Cortex of kidney (tissue), 1 donor: ENCODE measurements at places on chromosomes 2 and 18.

DNA sequence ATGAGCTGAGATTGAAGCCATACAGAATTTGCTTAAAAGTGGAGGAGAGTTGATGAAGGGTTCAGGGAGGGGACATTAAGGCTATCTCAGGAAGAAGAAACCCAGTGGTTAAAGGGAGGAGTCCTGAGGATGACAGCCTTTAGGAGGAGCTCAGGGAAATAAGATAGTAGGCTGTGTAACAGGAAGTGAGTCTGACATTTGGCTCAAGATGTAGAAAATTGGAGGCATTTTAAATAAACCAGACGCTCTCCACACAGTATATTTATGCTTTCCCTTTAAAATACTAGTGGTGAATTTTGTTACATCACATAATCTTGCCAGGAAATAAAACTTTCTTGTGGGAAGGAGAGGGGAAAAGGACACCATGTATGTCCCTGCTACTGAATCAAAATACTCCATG, 11.6 kb downstream of the KCNH7 start:
- no peak for DNase-seq

DNA sequence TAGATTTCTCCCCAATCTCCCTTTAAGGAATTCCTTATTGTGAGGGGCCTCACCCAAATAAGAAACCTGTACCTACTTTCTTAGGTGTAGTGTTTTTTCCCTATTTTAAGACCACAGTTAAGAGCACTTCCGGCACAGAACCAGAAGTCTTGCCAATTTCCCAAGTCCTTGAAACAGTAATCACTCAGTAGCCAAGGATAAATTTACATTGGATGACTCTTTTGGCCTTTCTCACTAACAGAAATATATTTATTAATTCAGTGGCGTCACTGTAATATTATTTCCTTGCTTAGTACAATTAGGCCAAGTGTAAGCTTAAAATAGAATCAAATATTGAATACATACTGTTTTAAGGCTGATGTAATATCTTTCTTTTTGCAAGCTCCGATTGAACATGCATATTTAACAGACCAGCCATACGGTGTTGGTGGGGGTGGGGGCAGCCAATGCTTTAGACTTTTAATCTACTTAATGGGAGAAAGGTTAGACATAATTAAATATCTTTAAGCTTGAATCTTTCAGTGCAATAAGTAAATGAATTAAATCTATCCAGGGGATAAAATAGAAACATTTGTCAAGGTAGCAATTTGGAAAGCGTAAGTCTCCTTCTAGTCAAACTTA, 50.8 kb upstream of the ITGA6 start:
- no peak for DNase-seq

DNA sequence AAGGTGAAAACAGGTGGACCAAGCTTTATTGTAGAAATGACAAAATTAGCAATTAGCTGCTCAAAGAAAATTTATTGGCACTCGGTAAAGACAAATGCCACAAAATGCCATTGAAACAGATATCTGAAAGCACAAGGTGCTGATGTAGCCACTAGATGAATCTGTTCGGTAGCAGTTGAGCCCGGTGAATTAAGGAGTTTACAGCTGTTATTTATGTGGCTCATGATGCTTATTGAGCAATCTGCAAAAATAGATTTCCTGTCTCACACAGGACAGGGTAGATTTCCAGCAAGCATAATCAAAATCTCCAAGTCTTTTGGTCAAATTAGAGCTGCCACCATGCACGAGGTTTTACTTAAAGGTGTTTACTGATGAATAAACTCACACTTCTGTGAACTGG, 182.2 kb downstream of the PPP1R1C start:
- DNase-seq: no peak

DNA sequence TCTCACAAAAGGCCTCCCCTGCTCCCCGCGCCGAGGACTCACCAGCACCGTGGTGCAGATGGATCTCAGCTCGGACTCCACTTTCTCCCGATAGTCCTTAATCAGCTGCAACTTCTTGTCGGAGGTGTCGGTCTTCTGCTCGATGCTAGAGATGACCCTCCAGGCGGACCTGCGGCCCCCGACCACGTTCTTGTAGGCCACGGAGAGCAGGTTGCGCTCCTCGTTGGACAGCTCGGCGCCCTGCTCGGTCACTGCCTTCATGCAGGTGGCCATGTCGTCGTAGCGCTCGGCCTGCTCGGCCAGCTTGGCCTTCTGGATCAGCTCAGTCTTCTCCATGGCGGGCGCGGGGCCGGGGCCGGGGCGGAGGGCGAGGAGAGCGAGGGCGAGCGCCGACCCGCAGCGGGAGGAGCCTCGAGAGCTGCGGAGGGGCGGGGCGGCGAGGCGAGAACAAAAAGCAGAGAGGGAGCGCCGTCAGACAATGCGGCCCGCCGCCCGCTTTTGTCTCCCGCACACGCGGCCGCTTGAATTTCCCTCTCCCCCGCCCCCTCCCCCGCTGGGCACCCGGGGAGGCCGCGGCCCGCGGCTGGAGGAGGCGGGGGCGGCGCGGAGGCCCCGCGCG, 571 bp downstream of the YWHAQ start:
- DNase-seq: no peak

DNA sequence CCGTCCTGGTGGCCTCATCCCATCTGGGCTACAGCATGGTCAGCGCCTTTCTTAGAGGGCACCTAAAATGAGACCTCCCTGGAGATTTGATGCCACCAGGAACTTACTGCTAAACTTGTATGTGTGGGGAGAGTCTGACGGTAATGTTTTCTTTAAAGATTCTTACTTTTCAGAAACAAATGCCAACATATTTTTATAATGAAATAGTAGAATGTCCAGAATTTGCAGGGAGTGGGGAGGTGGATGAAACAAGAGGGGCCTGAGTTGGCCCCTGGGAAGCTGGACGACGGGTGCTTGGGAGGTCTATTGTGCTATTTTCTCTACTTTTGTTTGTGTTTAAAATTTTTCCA, 118.8 kb upstream of the CTDP1 start:
- no peak for DNase-seq

DNA sequence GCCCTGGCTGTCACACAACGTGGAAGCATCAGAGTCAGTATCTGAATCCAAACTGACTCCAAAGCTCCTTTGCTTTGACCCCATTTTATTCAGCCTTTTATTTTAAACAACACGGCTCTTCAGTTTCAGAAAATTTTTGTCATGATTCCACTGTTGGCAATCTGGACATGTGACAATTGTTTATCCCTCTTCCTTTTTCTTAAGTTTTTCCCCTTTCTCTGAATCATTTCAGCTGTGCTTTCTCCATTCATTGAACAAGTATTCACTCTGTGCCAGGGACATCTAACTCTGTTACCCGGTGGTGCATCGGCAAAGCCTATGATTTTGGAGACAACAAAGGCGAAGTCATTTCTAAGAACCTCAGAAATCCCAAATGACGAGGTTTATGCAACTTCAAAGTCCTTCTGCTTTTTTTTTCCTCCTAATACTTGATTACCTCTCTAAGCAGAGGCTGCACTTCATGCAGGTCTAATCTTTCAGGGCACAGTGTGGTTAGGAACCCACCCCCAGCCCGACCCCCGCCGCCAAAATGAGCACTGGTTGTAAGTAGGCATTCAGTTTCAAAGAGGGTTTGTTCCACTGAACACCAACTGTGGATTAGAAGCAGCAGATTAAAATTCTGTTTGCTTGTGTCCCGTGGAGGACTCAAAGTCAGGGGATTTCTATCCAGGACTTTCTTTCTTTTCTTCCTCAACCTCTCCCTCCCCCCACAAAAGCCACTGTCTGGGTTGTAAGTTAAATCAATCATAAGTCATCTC, 18.6 kb downstream of the ST6GAL2 start:
- DNase-seq: no peak

- no peak for DNase-seq
These were observed 96.0 kb downstream of the PLB1 start for GRCh38 chr2:28591711-28592335.

GRCh38 chr2:84212611-84213314, 246.3 kb downstream of the SUCLG1 start:
- DNase-seq: no peak

GRCh38 chr2:25806941-25807340, 71.3 kb downstream of the ASXL2 start:
- DNase-seq: no peak

GRCh38 chr2:231862071-231862470, 64.1 kb downstream of the NPPC start:
- no peak for DNase-seq

DNA sequence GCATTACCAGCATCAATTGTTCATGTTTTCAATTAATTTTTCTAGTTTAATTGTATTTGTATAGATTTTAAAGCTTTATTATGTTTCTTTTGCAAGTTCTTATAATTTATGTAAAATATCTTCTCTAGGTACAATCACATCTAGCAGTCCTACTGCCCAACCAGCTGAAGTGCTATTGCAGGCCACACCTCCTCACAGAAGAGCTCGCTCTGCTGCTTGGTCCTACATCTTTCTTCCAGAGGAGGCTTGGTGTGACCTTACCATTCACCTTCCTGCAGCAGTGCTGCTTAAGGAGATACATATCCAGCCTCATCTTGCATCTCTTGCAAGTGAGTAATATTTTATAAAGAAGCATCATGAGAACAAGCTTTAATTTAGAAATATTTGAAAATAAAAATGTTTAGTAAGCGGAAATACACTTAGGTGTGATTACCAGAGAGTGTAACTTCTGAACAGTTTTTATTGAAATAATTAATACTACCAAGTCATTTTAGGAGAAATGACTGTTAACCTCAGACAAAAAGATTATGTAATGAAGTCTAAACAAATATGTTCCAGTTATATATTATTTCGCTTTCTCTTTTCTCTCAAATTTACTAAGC, 122.9 kb upstream of the TTC27 start:
- no peak for DNase-seq

- DNase-seq: no peak
These were observed 7.3 kb downstream of the PRADC1 start for GRCh38 chr2:73225513-73226360.

DNA sequence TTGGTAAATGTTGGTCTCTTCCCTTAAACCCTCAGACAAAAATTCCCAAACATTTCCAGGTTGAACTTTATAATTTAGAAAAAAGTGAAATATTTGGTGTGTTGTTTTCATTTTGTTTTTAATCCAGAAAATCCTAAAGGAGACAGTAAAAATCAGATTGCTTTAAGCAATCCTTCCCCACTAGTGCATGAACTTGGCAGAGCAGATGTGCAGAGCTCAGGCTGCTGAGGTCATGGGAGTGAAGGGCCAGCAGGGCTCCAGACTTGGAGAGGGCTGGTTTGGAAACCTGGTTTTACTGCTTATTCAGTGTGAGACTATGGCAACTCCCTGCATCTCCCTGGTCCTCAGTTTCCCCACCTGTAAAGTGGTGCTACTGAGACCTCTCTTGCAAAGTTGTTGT, 66.7 kb upstream of the TEX51 start:
- no peak for DNase-seq

DNA sequence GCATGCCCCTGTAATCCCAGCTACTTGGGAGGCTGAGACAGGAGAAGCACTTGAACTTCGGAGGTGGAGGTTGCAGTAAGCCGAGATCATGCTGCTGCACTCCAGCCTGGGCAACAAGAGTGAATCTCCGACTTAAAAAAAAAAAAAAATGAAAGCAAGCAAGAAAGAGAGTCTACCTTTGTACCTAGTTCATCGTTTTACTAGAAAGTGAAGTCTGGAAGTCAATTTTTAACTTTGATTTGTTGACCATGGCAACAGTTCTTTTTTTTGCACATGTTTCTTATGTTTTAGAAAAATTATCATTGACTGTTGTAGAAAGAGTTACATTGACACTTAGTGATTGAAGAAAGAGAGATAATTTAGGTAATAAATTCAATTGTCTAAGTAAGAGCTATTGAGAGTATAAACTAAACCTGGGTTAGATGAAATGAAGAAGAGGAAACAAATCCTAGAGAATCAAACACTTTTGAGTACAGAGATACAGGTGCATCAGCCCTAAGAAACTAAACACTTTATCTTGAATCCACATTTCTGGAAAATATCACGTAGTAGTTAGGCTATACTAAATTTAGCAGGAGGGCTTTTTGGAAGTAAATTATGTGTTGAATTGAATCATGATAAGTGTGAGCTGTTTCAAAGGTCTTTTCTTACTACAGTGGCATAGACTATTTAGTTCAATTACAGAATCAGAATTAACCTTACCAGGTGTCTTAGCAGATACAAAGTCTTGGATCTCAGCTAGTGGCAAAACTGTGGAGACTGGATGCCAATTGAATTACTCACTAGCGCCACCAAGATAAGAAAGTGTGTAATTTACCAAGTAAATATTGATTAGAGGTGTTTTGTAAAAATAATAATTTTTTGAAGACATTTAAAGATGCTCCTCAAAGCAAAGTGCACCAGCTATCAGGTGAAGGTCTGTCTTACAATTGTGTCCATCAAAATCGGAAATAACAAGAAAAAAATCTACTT, 303.4 kb upstream of the NRXN1 start:
- DNase-seq: no peak

DNA sequence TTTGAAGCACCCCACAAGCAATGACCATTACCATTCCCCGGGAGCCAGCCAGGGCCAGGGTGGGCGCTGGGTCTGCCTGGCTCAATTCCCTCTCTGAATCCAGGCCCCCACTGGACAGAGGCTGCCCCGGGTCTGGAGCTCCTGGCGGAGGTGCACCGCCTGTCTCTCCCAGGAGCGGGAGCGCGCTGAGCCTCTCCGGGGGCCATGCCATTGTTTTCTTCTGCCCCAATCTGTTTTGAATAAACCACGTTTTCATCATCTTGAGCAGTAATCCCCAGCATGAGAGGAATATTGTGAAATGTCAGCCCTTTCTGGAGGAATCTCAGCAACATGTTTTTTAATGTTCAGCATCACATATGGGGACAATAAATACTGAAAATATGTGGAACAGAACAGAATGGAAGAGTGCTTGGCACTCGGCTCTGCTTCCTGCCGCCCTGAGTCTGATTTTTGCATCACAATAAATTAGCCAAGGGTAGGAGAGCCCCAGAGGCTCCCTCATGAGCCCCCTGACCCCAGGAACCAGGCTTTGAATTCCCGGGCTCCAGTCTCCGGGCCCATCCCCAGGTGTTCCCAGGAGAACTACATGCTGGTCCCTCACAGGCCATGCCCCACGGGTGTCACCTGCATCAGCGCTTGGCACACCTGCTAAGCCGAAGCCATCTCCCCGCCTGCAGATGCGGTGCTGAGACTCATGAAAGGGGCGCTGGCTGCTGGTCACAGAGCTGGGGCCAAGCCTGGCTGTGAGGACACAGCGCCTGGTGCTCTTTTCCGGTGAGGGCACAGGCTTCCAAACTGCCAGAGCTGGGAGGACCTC, 88.8 kb downstream of the INHBB start:
- no peak for DNase-seq

- no peak for DNase-seq
These were observed 99.5 kb downstream of the RNF144A start for GRCh38 chr2:7016601-7017211.

GRCh38 chr2:152453129-152453911, 118.3 kb downstream of the FMNL2 start:
- DNase-seq: no peak

GRCh38 chr2:191197096-191197495, 46.3 kb upstream of the STAT4 start:
- no peak for DNase-seq

DNA sequence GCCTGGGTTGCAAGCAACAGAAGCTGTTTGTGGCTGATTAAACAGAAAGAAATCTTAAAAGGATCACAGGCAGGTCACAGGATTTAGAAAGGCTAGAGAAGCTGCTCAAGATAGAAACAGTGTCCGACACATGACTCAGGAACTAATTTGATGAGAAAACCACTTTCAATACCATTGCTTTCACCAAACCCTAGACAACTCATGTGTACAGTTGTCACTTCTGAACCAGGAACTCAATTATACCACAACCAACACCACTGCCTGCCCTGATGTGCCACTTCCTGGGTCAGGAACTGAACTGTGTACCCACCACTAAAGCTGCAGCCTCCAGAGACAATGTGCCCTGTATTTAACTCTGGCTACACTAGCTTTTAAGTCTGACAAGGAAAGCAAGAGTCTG, 56.0 kb downstream of the TMEM247 start:
- no peak for DNase-seq
